ENCODE measurements at places on chromosomes 6 and 20.
A peak's percentile ranks its signal among the peaks of the same experiment; 100 is the strongest.

- DNase-seq: no peak
Observed at GRCh38 chr6:86529635-86530034, 407.7 kb upstream of the HTR1E start.

DNA sequence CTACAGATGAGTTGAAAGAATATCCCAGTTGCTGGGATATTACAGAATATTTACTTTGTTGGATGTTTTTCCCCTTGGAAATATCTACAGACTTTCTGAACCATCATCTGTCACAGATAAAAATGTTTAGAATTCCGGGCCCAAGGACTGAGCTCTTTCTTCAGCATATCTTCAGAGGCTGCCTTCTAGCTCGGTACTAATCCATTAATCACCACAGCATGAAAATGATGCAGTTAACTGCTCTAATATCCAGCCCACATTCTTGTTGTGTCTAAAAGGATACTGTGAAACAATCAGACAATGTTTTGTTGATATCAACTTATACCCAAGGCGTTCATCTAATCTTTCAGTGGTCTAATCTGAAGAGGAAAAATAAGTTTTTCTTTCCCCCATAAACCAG is 247.4 kb downstream of the TBC1D32 start:
- DNase-seq: no peak

- no peak for DNase-seq
Observed at GRCh38 chr6:87115402-87116135, 20.7 kb upstream of the CGA start.

DNA sequence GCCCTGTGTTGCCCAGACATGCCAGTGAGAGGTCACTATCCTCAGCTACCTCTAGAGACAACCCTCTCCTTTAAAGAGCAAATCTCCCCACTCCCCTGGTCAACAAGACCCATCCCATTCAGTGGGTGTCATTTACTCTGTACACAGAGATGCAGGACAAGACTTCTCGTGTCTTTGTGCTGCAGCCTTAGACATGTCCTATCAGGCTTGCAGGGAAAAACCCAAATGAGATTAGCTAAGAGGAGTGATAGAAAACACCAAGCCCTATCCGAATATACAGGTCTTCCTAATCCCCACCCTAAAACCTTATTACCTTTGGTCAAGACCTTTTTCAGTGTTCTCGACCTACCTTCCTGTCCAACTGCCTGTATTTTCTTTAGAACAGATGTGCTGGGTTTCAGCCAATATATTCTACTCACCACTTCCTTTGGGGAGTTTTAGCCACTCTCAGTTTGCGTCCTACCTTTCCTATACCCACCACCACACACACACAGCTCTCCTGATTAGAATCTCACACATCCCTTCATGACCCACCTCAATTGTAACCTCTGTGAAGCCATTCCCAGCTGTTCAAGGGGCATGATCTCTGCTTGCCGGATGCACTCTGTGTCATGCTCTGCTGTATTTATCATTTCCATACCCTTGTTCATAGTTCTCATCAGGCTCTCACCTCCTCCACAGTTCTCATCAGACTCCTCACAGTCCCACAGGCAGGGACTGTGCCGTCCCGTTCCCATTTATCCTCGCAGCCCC is 39.7 kb downstream of the TRAM2 start:
- DNase-seq: peak; percentile 91

- no peak for DNase-seq
Observed at GRCh38 chr20:63745424-63745805, 5.8 kb downstream of the SLC2A4RG start.

GRCh38 chr6:101779051-101779844 is 385.7 kb downstream of the GRIK2 start:
- DNase-seq: no peak
